ENCODE measurements at places on chromosomes 1 and 21. TPM values are rescaled to one million over a fixed set of nuclear protein-coding genes. Genes with fewer than 3 reads are reported as not detected.

The TDRKH gene
- total RNA-seq, result 17.4 TPM

The OR14K1 gene
- total RNA-seq, result not detected

DNA sequence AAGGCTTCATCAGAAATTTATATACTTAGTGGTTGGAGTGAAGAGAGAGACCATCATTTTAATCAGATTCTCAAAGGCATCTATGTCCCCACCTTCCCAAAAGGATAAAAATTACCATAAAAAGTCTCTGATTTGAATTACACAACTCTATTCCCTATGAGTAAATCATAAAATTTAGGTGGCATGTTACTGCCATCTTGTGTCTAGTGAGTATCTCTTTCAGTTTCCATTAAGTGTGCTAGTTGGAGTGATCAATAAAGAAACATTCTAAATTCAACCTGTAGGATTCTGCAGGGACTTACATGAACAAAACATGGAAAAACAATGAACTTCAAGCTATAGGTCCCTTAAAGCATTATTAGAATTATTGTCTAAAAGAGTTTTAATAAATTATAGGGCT lies 655.4 kb downstream of the LTN1 start:
- no peak for DNase-seq
- no peak overlapping the region for H3K27ac ChIP-seq
- no peaks in the 10 kb centered on the region for H3K36me3 ChIP-seq
- H3K4me3 ChIP-seq, result no peak overlapping the region
- H3K4me1 ChIP-seq, result no peaks in the 10 kb centered on the region
- no peaks in the 10 kb centered on the region for H3K27me3 ChIP-seq

DNA sequence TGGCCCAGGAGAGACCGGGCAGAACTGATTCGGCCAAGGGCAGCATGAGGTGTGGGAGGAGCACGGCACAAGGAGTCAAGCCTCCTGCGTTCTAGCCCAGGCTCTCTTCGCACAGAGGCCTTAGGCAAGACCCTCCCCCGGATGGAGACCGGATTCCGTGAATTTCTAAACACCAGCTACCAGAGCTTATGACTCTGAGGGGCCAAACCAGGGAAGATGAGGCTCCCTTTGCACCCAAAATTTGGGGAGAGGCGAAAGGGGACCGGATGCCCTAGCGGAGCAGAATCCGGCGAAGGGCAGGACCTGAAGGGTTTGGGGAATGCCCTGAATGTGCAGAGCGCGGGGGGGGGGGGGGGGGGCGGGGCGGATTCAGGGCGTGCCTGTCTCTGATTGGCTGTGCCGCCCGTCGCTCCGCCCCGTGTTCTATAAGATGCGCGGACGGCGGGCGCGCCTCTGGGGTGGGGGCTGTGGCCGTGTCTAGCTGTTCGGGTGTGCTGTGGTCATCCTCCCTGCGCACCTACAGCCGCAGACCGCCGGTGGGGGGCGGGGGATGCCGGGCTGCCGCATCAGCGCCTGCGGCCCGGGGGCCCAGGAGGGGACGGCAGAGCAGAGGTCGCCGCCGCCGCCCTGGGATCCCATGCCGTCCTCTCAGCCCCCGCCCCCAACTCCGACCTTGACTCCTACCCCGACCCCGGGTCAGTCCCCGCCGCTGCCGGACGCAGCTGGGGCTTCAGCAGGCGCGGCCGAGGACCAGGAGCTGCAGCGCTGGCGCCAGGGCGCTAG lies at the start of gene TRNP1:
Gene TRNP1, plus strand, starts transcription at position 456 of the 783 bp plus-strand sequence. Its CDS starts 95 bp downstream, at position 551.
- peaks cover 15% of the 10 kb centered on the region for H3K4me1 ChIP-seq
- H3K27me3 ChIP-seq, result peaks cover 35% of the 10 kb centered on the region
- no peak within 1 kb of the TSS for H3K27ac ChIP-seq
- no peaks in the 10 kb centered on the region for H3K36me3 ChIP-seq
- peak; percentile 56 for DNase-seq

The KRTAP11-1 gene
- total RNA-seq, result not detected

GRCh38 chr1:156970017-156970416 lies 49.6 kb downstream of the LRRC71 start:
- H3K4me3 ChIP-seq, result no peak overlapping the region
- H3K4me1 ChIP-seq, result no peaks in the 10 kb centered on the region
- no peak overlapping the region for H3K27ac ChIP-seq
- no peaks in the 10 kb centered on the region for H3K36me3 ChIP-seq
- no peaks in the 10 kb centered on the region for H3K27me3 ChIP-seq

DNA sequence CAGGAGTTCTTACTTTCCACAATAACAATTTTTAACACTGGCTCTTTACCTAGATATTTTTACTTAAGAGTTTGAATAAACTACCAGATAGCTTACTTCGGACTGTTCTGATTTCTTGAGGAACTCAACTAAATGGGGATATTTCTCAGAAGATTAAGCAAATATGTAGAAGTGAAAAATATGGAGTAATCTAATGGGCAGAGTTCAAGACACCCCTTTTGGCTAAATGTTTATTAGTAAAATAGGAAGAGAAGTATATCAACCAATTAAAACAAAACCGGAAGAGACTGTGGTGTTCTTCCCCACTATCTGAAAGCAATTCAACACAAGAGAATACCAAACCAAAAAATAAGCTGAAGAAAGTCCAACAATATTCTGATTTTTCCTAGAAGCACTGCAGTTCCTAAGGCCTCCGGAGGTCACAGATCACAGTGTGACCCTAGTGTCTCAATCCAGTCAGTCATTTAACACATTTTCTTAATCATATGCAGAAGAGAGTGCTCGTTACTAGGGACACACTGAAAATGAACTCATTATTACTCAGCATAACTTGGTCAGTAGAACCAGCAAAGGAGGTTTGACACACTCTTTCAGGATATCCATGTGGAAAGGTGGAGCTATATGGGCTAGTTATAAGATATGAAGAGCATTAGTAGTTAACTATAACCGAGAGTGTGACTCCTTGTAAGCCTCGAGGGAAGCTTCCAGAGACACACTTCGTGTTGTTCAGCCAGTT lies 5.2 kb downstream of the SIPA1L2 start:
- no peaks in the 10 kb centered on the region for H3K36me3 ChIP-seq
- H3K27me3 ChIP-seq, result no peaks in the 10 kb centered on the region
- H3K27ac ChIP-seq, result no peak overlapping the region
- H3K4me1 ChIP-seq, result peaks cover 9% of the 10 kb centered on the region
- no peak overlapping the region for H3K4me3 ChIP-seq
- DNase-seq, result no peak

The TMOD4 gene
- 2.4 TPM for total RNA-seq

All from CD8-positive, alpha-beta memory T cell (primary cell).